ENCODE measurements at places on chromosomes 6 and 20. TPM values are rescaled to one million over a fixed set of nuclear protein-coding genes. Genes with fewer than 3 reads are reported as not detected.

DNA sequence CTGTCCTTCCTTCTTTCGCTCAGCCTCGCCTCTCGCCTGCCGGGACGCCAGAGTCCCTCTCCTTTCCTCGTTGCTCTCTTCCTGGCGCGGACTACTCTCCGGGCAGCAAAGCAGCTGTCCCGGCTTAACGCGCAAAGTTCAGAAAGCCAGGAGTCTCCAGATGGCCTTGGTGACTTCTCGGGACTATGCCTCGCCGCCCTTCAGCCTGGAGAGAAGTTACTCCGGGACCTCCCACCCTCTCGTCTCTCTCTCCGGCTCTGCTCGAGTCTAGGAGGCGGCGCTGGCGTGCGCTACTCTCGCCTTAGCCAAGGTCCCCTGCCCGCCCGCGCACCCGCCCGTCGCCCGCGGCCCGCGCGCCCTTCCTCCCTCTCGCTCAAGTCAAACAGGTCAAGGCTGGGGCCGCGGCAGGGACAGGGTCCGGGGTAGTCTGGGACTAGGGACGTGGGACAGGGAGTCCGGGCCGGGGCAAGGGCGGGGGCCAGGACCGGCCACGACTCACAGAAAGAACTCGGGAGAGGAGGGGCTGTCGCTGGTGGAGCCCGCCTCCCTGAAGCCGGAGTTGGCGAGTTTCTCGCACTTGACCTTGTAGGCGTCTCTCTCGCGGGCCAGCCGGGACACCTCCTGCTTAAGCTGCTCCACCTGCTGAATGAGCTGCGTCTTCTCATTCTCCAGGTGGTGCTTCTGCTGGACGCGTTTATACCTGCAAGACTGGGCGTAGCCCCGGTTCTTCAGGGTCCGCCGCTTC is 1.5 kb downstream of the MAFB start:
- peak; percentile 14 for DNase-seq

- no peak for DNase-seq
These were observed 17.9 kb upstream of the TCFL5 start for GRCh38 chr20:62879275-62880146.

The MYB gene
- total RNA-seq = 35.9 TPM

GRCh38 chr6:156948807-156949206 is 171.6 kb downstream of the ARID1B start:
- no peak for DNase-seq

DNA sequence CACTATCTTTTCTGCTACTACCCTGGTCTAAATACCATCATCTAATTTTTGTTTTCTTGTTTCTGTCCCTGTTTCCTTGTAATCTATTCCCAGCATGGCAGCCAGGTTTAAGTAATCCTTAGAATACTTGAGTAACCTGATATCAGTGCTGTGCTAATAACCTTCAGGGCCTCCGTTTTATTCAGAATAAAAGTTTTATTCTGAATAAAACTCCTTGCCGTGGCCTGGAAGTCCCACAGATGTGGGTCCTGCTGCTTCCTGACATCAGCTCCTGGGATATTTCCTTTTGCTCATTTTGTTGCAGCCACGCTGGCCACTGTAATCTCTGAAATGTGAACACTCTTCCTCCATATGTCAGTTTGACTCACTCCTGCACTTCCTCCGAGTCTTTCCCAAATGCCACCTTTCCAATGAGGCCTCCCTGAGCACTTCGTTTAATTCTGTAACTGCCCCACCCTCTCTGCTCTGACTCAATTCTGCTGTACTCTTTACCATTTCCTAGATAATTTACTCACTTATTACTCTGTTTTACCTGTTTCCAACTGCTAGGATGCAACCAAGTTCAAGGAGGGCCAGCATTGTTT is 114.0 kb upstream of the FOXA2 start:
- no peak for DNase-seq

The WASF1 gene
- total RNA-seq = 4.2 TPM

The FOXQ1 gene
- total RNA-seq = not detected

- DNase-seq = no peak
These were observed 39.3 kb upstream of the DSN1 start for GRCh38 chr20:36812594-36813463.

The TNXB gene
- total RNA-seq = 3.5 TPM

The CCM2L gene
- not detected for total RNA-seq

The CHD6 gene
- total RNA-seq = 30.2 TPM

The MAFB gene
- total RNA-seq = not detected

The DEFB124 gene
- not detected for total RNA-seq

DNA sequence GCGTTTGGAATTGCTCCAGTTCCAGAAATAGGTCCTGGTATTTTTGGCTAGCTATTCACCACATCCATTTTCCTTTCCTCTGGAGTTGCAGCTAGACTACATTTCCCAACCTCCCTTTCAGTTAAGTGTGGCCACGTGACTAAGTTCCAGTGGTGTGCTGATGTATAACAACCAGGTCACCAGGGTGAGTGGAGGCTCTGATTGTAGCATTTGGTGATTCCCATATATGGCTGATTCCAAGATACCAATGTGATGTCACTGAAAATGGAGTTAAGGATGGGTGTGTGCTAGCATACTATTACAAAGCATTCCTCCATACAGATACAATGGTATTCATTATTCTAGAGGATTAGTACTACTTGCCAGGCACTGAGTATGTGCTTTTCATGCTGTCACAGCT is 49.7 kb upstream of the STK35 start:
- no peak for DNase-seq

DNA sequence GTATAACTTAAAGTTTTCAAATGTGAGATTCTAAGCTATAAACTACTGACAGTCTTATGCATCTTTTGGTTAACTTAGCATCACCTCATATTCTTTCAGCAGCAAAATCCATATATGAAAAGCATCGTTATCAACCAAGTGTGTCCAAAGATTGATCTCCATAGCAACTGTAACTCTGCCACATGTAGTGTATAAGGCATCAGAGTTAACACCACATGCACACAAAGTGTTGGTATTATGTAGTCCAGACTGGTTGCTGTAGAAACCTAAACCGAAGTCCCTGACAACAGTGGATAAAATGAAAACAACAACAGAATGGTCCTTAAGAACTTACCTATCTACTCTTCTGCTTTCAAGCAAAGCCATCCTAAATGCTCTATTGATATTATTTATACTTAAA is 39.6 kb downstream of the PDSS2 start:
- no peak for DNase-seq

GRCh38 chr6:151275566-151275965 is 35.8 kb downstream of the AKAP12 start:
- DNase-seq = no peak

The ID4 gene
- not detected for total RNA-seq

The TBPL1 gene
- 33.9 TPM for total RNA-seq

The PRSS16 gene
- total RNA-seq = 1.5 TPM

GRCh38 chr6:136737871-136738691 is 54.2 kb downstream of the MAP3K5 start:
- no peak for DNase-seq

The ARFGAP1 gene
- 73.4 TPM for total RNA-seq

- DNase-seq = no peak
These were observed 25.4 kb downstream of the ZMYND8 start for GRCh38 chr20:47330933-47331708.

DNA sequence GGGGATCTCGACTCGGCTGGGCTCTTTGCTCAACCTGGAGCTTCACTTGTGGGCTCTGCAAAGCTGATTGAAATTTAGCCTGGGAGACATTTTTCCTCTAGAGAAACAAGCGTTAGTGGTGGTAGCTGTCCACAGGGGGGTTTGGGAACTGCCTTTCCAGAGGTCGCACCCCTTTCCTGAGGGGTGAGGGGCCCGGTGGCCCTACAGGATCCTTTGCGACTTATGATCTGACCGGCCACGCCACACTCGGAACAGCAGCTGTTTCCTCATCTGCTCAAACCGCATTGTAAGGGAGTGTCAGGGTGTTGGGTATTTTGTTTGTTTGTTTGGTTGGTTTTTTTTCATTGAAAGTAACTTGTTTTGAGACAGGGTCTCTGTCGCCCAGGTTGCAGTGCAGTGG is 21.0 kb downstream of the PNLDC1 start:
- no peak for DNase-seq

The ETV7 gene
- total RNA-seq = 2.4 TPM

The SIRPD gene
- total RNA-seq = not detected

The MOG gene
- total RNA-seq = not detected

- no peak for DNase-seq
These were observed 63.3 kb upstream of the BLCAP start for GRCh38 chr20:37590938-37591490.

The CLDN20 gene
- not detected for total RNA-seq

- DNase-seq = no peak
These were observed 48.0 kb downstream of the CDC5L start for GRCh38 chr6:44435500-44435899.

DNA sequence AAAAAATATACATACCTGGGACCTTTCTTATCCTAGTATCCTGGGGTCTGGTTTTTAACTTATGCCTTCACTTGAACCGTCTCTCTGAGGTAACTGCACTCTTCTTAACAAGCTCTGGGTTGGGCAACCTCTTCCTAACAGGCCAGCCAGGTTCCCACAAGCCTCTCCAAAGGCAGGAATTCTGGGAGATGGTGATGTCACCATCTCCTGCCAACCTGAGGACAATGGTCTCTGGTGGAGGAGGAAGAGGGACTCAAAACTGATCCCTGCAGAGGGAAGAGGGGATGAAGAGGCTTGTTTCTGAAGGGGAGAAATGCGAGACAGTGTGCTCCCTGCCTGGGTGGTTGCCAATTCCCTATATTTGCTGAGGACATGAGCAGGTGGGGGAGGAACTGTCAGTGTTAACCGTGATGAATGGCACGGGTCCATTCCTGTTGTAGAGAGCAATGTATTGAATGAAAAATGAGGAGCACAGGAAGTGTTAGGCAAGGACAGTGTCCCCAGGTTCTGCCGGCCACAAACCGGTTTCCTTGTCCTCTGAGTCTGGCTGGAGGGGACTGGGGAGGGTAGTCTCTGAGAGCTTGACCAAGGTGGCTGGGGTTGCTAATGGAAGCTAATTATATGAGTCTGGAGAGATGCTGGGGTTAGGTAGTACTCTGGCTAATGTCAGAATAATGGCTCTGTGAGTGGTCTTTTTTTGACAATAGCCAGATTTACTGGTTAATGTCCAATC is 95.5 kb downstream of the KCNB1 start:
- DNase-seq = no peak

DNA sequence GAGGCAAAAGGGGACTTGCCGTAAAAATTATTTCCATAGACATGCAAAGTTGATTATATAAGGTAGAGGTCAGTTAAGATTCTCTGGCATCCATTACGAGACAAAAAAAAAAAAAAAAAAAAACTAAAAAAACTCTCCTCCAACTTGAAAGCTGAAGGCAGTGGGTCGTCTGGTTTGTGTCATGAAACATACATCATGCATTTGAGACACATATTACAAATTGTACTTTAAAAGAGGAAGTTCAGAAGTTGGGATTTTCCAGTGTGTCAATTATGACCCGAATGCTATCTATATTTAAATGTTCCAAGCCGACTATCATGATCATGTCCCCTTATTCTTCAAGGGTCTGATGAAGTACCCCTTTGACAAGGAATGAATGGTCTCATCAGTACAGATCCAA is 125.1 kb downstream of the ZNF217 start:
- no peak for DNase-seq

The APCDD1L gene
- not detected for total RNA-seq

DNA sequence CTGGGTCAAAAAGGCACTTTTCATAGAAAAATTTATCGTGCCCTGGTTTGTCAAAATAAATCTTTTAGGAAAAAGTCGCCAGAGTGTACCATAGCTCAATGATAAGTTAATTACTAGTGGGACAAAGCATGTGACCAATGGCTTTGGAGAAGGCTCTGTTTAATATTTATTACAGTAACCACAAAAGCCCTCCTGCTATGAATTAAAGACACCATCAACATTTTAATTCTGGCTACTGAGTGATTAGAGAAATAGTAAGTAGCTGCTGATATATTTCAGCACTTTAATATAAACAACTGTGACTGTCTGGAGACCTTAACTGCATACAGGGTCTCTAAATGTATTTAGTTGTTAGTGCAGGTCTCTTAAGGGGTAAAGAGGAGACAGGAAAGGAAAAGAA is 38.3 kb downstream of the KIF13A start:
- DNase-seq = no peak

GRCh38 chr20:32632461-32633354 is 41.0 kb downstream of the C20orf203 start:
- no peak for DNase-seq

DNA sequence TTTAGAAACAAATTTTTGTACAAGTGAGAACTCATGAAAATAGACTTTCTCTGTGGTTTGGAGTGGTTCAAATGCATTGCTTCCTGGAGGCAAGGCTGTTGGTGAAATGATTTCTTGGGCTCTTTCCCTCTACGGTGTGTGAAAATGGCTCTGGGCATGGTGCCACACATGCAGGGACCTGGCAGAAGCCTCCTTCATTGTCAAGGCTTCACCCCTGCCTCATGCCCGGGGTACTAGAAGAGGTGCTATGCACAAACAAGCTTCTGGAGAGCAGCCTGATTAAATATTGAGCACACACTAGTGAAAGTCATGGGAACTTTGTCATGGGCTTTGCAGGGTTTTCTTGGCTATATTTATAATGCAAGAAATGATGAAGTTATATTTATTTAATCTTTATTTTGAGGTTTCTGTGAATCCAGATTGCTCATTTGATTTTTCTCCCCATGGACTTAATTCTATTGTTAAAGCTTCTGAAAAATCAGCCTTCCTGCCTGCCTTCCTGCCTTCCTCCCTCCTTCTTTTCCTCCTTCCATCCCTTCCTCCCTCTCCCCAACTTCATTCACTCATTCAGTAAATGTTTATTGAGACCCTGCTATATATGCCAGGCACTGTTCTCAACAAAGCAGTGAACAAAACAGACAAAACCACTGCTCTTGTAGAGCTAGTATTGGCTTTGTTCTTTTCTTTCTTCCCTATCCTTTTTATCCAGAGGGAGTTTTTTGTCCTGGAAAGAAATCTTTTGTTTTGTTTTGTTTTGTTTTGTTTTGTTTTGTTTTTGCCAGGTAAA is 21.0 kb downstream of the C6orf89 start:
- no peak for DNase-seq

DNA sequence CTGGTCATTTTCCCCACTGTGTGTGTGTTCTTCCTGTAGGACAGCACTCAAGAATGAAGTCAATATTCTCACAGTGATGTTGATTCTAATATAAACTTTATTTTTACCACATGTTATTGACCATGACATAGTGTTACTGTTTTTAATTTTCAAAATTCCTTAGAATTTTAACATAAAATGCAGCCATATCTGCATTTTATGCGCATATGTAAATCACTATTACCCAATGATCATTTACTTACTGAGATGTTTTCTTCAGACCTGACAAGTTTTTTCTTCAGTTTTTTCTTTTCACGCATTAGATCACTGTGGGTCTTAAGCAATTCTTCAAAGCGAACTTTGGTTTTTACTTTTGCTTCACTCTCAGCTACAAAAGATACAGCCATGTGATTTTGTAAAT is 7.2 kb downstream of the AHI1 start:
- DNase-seq = no peak

Measured in activated CD4-positive, alpha-beta T cell treated with anti-CD3 and anti-CD28 coated beads for 36 hours (primary cell).